ENCODE measurements at places on chromosomes 2 and 18.

- DNase-seq: no peak
Measured at GRCh38 chr2:9312591-9312990, 106.0 kb downstream of the ASAP2 start.

DNA sequence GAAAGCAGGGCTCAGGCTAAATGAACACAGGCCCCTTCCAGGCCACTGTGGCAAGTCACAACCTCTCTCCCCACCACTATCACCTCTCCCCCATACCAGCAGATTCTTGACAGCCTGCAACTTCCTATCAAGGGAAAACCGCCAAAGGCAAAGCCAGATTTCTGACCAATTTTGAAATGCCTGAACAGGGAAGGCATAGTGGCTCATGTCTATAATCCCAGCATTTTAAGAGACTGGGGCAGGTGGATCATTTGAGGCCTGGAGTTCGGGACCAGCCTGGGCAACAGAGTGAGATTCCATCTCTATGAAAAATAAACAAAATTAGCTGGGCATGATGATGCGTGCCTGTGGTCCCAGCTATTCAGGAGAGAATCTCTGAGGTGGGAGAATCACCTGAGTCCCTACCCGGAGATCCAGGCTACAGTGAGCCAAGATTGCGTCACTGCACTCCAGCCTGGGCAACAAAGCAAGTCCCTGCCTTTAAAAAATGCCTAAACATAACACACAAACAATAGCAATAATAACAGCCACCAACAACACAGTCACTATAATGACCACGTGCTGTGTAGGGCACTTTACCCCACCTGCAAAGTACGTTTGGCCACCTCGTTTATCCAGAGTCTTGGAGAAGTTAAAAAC is 75.5 kb upstream of the GLI2 start:
- DNase-seq: no peak

- no peak for DNase-seq
Measured at GRCh38 chr2:170512266-170512665, 202.9 kb upstream of the SP5 start.

GRCh38 chr18:10482363-10482984 is 28.0 kb downstream of the APCDD1 start:
- DNase-seq: no peak

DNA sequence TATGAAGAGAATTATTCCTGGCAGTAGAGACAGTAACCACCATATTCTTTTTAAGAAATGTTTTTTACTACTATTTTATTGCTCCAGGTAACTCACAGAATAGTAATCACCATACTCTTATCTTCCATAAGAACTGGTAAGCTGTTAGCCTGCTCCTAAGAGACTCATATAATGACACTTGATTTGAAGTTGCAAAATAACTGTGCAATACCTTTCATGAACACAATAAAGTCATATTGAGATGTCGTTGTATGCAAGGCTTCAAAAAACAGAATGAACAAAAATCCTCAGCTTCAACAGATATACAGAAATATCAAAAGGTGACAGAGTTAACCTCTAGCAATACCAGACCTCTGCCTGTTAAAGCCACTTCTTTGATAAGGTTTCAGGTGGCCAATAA is 360.1 kb downstream of the NBAS start:
- DNase-seq: no peak

DNA sequence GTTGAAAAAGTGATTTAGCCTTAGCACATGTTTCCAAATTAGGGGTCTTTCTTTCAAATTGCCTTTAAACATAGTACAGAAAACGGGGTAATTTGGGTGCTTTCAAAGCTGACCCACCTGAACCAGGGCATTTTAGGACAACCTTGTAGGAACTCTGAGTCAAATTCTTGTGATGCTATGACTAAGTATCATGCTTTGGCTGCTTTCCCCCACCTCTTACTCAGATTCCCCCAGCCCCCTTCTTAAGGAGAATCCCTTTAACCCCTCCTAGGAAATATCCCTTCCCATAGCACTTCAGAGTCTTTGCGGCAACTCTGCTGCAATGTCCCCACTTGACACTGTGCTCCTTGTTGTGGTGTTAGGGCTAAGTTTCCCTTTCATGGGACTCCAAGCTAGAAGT is 18.6 kb upstream of the KLF7 start:
- peak; percentile 28 for DNase-seq

GRCh38 chr2:16296038-16296290 is 355.6 kb downstream of the MYCN start:
- no peak for DNase-seq

DNA sequence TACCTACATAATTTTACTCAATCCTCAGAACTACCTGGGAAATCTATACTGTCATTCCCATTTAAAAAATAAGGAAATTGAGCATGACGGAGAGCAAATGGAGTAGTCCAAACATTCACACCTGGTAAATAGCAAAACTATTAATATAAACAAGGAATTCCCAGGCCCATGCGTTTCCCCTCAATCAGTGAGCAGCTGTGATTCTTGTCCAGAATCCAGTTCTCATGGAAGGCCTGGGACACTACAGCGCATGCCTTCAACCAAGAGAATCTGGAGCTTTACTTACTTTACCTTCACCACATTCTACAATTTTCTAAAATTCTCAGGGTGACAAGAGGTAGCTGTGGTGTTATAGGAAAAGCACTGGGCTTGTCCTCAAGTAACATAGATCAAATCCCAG is 259.0 kb downstream of the LRATD1 start:
- no peak for DNase-seq

- no peak for DNase-seq
Measured at GRCh38 chr18:50509012-50509411, 50.9 kb upstream of the MAPK4 start.

DNA sequence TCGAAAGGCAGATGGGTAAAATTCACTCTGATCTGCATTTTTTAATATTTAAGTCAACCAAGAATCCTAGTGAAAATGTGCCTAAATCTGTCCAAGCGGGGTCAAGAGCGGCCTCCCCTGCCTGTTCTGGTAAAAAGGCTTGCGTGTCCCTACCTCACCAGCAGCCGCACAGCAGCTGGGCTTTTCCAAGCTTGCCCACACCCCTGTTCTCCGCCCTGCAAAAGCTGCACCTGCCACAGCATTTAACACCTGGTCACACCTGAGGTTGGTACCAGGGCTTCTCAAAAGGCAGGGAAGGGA is 25.8 kb upstream of the TMEM182 start:
- no peak for DNase-seq

- no peak for DNase-seq
Measured at GRCh38 chr18:8803063-8803795, 97.9 kb downstream of the MTCL1 start.

- peak; percentile 84 for DNase-seq
Measured at GRCh38 chr2:41928526-41928925, 119.3 kb upstream of the PKDCC start.

- peak; percentile 76 for DNase-seq
Measured at GRCh38 chr18:76686737-76687231, 135.6 kb upstream of the ZNF236 start.

DNA sequence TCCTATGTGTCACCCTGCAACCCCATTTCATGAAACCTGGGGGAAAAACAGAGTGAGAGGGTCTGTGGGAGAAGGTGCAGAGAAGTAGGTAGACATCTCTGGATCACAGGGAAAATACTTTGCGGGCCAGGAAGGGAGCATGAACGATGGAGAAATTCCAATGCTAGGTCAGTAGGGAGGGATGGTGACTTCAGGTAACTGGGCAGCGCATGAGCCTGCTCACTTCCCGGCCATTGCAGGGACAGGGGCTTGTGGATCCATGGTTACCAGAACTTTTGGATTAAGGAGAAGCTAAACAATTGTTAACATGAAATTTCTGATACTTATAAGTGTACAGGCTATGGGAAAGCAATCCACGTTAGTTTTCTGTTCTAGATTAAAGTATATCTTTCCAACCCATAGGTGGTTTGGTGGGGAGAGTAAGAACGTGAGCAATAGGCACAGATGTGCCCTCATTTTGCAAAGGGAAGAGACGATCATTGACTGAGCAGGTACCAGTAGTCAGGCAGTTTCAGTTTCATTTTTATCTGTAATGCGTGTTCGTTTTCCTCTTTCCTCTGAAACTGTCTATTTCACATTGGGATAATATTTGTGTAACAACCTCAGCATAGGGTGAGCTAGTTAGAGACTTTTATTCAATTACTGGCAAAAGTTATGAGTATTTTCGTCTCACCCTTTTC is 65.0 kb downstream of the NYAP2 start:
- DNase-seq: no peak

GRCh38 chr2:227179988-227180685 is 15.7 kb downstream of the COL4A3 start:
- no peak for DNase-seq

DNA sequence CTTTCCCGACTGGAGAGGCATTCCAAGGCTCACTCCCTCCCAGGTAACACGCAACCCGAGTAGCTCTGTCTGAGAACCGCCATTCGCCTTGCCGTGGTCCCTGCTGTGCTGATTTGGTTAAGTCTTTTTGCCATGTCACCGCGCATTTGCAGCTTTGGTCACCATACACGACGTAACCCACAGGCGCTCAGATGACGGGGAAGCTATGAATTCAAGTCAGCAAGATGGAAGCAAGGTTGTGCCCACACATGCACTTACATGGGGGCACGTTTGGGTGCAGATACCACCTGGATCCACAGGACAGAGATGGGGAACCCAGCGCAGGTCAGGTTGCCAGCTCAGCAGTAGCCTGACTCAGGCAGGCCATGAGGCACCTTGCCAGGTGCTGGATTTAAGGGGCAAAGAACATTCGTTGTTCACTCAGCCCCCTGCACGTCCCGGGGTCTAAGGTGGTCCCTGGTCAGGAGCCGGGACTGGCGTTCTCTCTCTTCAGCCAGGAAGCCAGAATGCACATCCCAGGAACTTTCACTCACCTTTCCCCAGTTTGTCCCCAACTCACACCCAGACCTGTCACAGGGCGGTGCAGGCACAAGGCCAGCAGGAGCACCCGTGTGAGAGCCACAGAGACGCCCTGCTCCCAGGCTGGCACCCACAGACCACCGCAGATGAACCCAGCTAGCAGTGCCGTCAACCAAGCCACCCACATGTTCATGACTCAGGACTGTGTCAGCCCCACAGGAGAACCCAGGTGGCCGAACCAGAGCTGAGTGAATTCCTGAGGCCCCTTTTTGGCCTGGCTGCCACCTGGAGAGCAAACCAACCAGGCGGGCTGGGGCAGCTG is 19.9 kb downstream of the SNED1 start:
- DNase-seq: no peak

- peak; percentile 58 for DNase-seq
Measured at GRCh38 chr2:11371092-11371937, 26.9 kb upstream of the ROCK2 start.

- DNase-seq: no peak
Measured at GRCh38 chr18:33803636-33804035, 225.6 kb downstream of the ASXL3 start.

- DNase-seq: no peak
Measured at GRCh38 chr18:10923551-10924070, 225.8 kb downstream of the PIEZO2 start.

GRCh38 chr18:12726774-12727550 is 24.1 kb downstream of the PSMG2 start:
- peak; percentile 78 for DNase-seq

GRCh38 chr2:178397002-178397605 is 53.9 kb downstream of the PRKRA start:
- peak; percentile 50 for DNase-seq

- DNase-seq: no peak
Measured at GRCh38 chr2:9750224-9751215, 92.8 kb upstream of the TAF1B start.

GRCh38 chr2:57703407-57703806 is 343.2 kb upstream of the VRK2 start:
- DNase-seq: no peak

- DNase-seq: no peak
Measured at GRCh38 chr2:60148716-60149115, 404.7 kb downstream of the BCL11A start.

GRCh38 chr2:32900246-32900973 is 46.3 kb upstream of the LTBP1 start:
- DNase-seq: no peak

DNA sequence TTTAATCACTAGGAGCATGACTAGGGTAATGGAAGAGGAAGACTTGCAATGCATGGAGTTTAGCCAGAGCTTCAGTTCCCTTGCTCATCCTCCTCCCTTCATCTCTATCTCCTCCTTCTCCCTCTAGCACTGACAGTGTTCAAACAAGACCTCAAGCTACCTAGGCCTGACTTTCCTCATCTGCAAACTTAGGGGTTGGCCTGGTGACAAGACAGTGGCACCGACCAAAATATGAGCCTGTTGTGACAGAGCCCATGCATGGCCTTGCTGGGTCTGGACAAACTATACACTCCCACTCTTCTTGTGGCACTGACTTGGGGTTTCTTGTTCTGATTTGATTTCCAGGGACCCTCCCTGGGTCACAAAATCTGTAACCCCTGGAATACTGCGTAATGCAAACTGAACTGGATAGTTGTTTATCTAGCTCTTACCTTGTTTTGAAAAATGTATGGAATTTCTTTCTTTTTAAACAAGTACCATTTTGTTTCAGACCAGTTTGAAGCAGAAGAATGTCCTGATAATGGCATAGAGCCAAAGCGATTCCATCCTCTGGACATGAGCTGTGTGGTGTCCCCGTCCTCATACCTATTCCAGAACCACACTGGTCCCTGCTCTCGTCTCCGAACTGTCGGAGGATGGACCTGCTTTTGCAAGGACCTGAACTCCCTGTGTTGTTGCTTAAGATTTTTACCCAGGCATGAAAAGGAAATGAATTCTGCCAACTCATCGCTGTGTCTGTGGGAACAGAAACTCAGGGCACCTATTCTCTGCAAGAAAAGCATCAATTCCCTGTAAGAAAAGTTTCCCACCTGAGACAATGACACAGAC is 33.4 kb upstream of the PPP4R1 start:
- no peak for DNase-seq

- DNase-seq: peak; percentile 10
Measured at GRCh38 chr2:200993097-200993496, 29.6 kb upstream of the ORC2 start.

DNA sequence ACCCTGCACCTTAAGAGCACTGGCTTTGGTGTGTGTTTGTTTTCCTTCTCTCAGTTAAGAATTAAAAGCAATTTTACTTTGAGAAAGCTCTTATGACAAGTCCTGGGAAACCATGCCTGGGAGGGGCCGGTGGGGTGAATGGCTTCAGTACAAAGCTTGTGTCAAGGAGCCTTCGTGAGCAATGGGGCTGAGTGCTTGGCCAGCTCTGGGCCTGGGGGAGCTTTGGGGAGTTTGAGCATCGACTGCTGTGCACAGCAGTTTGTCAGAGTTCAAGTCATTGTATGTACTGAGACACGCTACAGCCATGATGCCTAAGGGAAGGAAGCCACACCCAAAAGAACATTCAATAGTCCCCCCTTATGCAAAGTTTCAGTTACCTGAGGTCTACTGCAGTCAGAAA is 75.8 kb downstream of the ARHGEF4 start:
- DNase-seq: no peak

GRCh38 chr2:142445023-142445422 is 314.2 kb upstream of the LRP1B start:
- DNase-seq: no peak

DNA sequence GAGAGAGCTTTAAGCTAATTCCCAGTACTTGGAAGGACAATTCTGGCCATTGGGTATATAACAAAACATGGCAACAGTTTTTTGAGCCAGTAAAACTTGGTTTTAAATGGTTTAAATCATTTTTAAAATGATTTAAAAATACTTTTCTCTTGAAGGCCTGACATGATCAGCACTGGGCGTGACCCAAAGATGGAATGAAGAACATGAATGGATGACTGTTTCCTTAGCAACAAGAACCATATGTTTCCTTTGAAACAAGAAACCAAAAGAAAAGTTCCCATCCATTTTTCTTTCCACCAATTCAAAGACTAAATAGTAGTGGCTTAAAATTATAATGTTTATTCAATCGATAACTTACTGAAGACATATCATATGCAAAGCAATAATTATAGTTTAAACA is 348.3 kb upstream of the FIGN start:
- DNase-seq: no peak

- DNase-seq: no peak
Measured at GRCh38 chr18:58640891-58641610, 12.2 kb upstream of the ALPK2 start.

Data from AG08395 (cell line).